ENCODE measurements at places on chromosomes 6 and 20. TPM values are rescaled to one million over a fixed set of nuclear protein-coding genes. Genes with fewer than 3 reads are reported as not detected.
A peak's percentile ranks its signal among the peaks of the same experiment; 100 is the strongest.

DNA sequence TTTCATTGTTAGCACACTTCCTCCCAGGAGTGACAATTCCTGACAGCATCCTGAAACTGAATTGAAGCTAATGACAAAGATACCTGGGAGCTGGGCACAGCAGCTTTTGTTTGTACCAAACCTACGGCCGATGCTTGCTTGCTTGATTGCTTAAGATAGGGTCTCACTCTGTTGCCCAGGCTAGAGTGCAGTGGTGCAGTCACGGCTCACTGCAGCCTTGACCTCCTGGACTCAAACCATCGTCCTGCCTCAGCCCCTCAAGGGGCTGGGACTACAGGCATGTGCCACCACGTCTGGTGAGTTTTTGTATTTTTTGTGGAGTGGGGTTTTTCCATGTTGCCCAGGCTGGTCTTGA is 84.7 kb upstream of the SCP2D1 start:
- H3K4me1 ChIP-seq = peaks cover 6% of the 10 kb centered on the region
- DNase-seq = no peak
- H3K27me3 ChIP-seq = no peaks in the 10 kb centered on the region
- H3K36me3 ChIP-seq = no peaks in the 10 kb centered on the region
- no peak overlapping the region for H3K4me3 ChIP-seq

DNA sequence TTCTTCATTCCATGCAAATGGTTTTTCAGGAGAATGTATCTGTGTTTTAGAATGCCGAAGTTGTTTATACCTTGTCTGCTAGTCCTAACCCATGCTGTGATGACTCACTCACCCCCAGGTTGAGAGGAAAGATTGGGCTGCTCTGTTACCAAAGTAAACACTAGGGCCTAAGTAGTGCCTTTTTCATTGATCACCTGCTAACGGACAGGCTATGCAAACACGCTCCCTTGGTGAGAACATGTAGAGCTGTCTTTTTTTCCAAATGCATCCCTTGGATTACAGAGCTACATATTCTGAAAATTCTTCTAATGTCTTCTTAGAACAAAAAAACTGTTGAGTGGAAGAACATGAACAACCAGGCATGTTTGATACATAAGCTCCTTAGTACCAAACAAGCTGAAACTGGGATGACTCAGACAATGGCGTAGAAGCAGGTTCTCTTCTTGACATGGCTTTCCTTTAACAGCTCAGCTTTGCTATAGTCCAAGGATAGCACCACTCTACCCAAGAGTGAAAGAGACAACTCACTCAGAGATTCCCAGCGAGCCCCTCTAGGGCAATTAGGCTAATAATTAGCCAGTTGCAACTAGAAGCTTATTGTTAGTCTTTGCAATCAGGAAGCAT is 20.5 kb downstream of the PERP start:
- DNase-seq = peak; percentile 52
- H3K27ac ChIP-seq = peak overlapping the region; percentile 70
- no peaks in the 10 kb centered on the region for H3K27me3 ChIP-seq
- H3K4me1 ChIP-seq = peaks cover 22% of the 10 kb centered on the region
- H3K4me3 ChIP-seq = no peak overlapping the region

DNA sequence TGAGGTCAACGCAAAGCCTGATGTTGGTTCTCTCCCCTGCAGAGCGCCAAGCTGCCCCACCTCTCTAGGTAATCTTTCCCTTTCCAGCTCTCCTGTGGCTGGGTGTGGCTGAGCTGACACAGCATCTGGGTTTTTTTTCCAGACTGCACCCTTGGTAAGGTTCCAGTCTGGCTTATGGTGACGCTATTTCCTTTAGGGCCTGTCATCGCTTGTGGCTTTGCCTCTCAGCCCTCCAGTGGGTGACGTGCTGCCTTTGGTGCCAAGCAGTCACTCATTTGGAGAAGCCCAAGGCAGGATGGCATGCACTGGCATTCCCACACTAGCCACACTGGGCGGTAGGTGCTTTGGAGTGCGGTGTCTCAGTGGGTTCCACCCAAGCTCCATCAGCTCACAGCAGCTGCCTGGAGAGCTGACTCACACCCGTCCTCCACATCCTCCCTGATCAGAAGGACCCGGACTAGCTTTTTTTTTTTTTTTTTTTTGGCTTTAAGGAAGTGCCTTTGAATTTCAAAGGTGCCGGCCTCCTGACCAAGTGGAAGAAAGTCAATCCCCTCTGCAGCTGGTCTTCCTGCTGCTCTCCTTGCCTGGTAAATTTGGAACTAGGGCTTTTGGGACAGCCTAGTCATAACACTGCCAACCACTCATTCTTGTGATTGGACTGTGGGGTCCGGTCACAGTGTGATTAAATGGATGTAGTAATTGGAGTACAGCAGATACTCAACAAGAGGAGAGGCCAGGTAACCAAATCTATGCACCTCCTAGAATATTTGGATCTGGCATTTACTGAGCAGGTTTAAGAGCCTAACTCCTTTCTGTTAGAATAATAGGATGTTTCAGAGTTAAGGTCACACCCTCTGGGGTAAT is 153.6 kb downstream of the CD83 start:
- H3K27me3 ChIP-seq = no peaks in the 10 kb centered on the region
- no peaks in the 10 kb centered on the region for H3K4me1 ChIP-seq
- H3K4me3 ChIP-seq = no peak overlapping the region
- no peak overlapping the region for H3K27ac ChIP-seq

GRCh38 chr6:2314641-2315040 is 69.2 kb upstream of the GMDS start:
- H3K36me3 ChIP-seq = no peaks in the 10 kb centered on the region
- H3K4me3 ChIP-seq = no peak overlapping the region
- H3K4me1 ChIP-seq = no peaks in the 10 kb centered on the region
- no peaks in the 10 kb centered on the region for H3K27me3 ChIP-seq

GRCh38 chr20:52201395-52201794 is 9.8 kb upstream of the ZFP64 start:
- no peak overlapping the region for H3K4me3 ChIP-seq
- DNase-seq = no peak
- H3K4me1 ChIP-seq = no peaks in the 10 kb centered on the region
- H3K27ac ChIP-seq = no peak overlapping the region

- no peaks in the 10 kb centered on the region for H3K27me3 ChIP-seq
- peak; percentile 67 for DNase-seq
- peak overlapping the region; percentile 87 for H3K4me3 ChIP-seq
Measured at GRCh38 chr6:159969921-159970320, 1.0 kb downstream of the IGF2R start.

SEL1L2 gene
- total RNA-seq = not detected

GGTLC1 gene
- total RNA-seq = 3.4 TPM

All from body of pancreas (tissue), 4 donors.